Activated CD8-positive, alpha-beta T cell treated with anti-CD3 and anti-CD28 coated beads, Interleukin-2, amount 10 ng/mL, durations not matched to agents 7 days and 5 days (primary cell): ENCODE measurements at places on chromosomes 6 and 20. TPM values are rescaled to one million over a fixed set of nuclear protein-coding genes. Genes with fewer than 3 reads are reported as not detected.

Gene HLA-DOA
- total RNA-seq, result 3.3 TPM

Gene RWDD2A
- 0.57 TPM for total RNA-seq

Gene STK35
- total RNA-seq, result 16.2 TPM

DNA sequence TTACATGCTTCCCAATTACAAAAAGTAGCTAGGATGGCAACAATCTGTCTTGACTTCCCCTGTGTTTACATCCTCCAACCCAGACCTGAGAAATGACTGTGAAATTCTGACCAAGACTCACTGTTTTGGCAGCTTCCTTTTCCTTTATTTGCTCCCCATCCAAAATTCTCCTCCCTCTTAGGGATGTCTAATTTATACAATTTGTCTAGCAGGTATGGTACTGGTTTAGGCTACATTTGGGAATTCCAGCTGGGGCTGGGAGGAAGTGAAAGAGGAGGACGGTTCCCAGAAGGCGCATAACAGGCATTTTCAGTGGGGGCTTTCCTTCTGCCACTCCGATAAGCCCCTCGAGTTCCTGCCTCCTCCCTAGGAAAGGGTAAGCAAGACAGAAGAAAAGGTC, 231.5 kb upstream of the BTBD3 start:
- DNase-seq, result no peak

DNA sequence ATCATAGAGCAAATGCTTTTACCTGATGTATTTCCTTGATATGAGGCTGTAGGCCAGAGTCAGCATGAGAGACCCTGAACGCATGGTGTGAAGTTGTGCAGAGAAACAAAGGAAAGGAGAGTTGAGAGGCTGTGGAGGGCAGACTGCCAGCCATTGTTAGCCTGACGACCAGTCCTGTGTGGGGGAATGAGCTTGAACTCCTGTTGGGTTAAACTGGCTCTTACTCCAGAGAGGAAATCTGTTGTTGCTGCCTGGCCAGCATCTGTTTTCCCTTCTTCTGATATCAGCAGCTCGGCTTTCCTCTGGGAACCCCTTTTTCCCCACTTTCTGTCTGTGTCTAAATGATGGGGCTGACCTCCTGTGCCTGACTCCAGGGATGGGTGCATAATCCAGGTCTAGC, 158.2 kb upstream of the ZFP64 start:
- DNase-seq, result no peak

DNA sequence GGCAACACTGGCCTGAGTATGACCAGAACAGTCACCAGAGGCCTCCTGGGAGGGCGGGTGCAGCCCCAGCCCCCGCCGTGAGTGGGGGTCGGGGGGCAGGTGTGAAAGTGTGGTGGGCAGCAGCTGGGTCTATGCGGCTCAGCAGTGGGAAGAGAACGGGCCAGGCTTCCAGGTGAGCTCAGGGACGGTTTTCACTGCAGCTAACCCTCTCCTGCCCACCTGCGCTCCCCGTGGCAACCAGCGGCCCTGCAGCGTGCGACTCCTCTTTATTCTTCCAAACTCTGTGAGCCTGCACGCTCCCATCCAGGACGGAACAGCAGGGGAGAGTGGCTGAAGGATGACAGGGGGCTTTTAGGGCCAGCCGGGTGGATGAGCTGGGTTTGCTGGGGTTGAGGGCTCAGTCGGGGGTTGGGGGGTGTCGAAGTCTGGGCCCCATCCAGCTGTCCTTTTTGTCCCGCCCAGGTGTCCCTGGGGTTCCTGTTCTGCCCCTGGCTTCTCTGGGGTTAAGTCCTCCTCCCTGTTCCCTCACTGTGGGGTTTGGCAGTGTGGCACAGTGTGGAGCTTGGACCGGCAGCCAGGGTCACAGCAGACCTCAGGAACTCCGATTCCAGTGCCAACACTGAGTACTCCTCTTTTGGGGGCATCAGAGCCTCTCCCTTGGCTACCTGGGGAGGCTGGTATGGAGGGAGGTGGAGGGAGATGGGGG, 859 bp upstream of the BIRC7 start:
- peak; percentile 43 for DNase-seq

- no peak for DNase-seq
Measured at GRCh38 chr6:107667790-107668189, 156.3 kb downstream of the SCML4 start.

DNA sequence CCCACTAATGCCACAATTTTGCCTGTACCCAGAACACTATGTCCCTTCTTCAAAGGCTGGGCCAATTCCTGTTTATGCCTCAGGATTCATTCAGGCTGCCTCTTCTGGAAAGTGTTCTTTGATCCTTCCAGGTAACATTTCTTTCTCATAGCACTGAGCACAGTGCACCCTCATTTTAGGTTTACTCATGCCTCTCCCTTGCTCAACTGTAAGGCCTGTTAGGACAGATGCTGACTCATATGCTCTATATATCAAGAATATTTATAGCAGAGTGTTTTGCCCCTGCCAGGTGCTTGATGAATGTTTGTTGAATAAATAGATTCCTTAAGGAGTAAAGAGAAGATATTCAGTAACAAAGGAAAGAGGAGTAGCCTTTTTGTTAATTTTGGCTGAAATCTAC, 263.9 kb downstream of the PHF3 start:
- no peak for DNase-seq

GRCh38 chr6:1502041-1502440, 107.7 kb upstream of the FOXC1 start:
- DNase-seq, result no peak

GRCh38 chr6:134549854-134550253, 231.9 kb upstream of the SGK1 start:
- no peak for DNase-seq

DNA sequence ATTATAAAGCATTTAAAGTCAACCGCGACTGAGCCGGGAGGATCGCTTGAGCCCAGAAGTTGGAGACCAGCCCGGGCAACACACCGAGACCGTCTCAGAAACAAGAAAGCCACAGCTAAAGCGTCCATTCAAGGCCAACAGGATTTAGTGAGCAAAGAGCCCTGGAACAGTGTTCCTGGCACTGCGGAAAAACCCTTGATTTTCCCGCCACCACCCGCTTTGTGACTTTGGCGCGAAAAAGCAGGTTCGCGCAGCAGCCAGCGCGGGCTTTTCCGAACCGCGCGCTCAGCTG, 669 bp downstream of the PCNA start:
- DNase-seq, result no peak
